ENCODE measurements at places on chromosomes 12 and 14.

DNA sequence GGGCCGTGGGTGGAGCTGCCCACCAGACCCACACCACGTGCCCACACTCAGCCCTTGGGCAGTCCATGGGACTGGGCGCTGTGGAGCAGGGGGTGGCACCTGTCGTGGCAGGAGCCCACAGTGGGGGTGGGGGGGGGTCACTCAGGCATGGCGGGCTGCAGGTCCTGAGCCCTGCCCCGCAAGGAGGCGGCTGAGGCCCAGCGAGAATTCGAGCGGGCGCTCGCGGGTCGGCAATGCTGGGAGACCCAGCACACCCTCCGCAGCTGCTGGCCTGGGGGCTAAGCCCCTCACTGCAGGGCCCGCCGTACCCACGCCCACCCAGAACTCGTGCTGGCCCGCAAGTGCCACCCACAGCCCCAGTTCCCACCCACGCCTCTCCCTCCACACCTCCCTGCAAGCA, 132.6 kb upstream of the GARIN2 start:
- no peak for DNase-seq

GRCh38 chr12:64951944-64952343, 127.5 kb downstream of the TBC1D30 start:
- DNase-seq, result no peak

- DNase-seq, result no peak
These were observed 132.1 kb upstream of the PDZRN4 start for GRCh38 chr12:41055875-41056577.

DNA sequence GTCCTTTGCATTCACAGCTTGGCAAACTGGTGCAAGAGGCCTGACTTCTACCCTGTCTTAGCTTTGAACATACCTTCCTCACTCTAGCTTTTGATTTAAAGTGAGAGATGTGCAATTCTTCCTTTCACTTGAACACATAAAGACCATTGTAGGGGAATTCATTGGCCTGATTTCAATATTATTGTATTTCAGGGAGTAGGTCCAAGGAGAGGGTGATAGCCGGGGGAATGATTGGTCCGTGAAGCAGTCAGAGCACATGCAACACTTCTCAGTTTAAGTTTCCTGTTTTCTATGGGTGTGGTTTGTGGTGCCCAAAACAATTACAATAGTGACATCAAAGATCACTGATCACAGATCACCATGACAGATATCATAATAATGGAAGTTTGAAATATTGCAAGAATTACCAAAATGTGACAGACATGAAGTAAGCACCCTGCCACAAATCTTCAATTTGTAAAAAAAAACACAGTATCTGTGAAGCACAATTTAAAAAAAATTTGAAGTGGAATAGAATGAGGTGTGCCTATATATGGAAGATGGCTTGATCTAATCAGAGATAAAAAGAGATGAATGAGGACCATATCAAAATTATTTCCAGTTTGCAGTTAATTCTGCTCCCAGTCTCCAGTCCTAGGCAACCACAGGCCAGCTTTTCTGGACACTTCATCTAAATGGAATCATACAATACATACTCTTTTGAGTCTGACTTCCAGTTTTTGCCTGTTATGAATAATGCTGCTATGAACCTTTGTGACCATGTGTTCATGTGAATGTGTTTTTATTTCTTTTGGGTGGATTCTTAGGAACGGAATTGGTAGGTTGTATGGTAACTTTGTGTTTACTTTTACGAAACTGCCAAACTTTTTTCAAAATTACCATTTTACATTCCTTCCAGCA, 23.2 kb downstream of the BORCS5 start:
- peak; percentile 81 for DNase-seq

GRCh38 chr14:62064751-62065323, 302.6 kb downstream of the SNAPC1 start:
- no peak for DNase-seq

GRCh38 chr12:87117526-87117925, 861.3 kb upstream of the MGAT4C start:
- no peak for DNase-seq

GRCh38 chr14:88551094-88551870, 3.5 kb downstream of the PTPN21 start:
- DNase-seq, result peak; percentile 51
